ENCODE measurements at places on chromosomes 3 and 15.

- DNase-seq = no peak
Measured at GRCh38 chr3:161689584-161690298, 193.1 kb downstream of the OTOL1 start.

GRCh38 chr3:42894698-42895579 lies 11.0 kb upstream of the ZNF662 start:
- no peak for DNase-seq

- no peak for DNase-seq
Measured at GRCh38 chr3:52299247-52299878, 11.7 kb downstream of the GLYCTK start.

GRCh38 chr3:173902871-173903270 lies 505.3 kb downstream of the NLGN1 start:
- DNase-seq = no peak

DNA sequence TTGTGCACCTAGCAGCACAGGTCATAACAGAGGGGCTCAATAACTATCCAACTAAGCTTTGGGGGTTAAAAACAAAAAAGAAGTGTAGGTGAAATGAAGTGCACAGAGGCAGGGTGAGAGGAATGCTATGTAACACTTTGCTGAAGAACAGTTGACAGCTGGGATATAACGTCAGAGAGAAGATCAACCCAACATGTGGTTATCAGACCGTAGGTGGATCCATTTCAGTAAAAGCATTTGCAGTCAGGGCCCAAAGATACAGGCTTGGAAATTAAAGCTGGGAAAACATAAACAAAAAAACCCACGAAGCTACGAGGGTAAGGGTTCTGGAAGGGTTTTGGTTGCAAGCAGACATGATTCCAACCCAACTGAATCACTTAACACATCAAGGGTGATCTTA lies 377.5 kb upstream of the NR2F2 start:
- no peak for DNase-seq

- no peak for DNase-seq
Measured at GRCh38 chr15:59924812-59925522, 79.1 kb upstream of the FOXB1 start.
